ENCODE measurements at places on chromosomes 13 and 19.
A peak's percentile ranks its signal among the peaks of the same experiment; 100 is the strongest.

DNA sequence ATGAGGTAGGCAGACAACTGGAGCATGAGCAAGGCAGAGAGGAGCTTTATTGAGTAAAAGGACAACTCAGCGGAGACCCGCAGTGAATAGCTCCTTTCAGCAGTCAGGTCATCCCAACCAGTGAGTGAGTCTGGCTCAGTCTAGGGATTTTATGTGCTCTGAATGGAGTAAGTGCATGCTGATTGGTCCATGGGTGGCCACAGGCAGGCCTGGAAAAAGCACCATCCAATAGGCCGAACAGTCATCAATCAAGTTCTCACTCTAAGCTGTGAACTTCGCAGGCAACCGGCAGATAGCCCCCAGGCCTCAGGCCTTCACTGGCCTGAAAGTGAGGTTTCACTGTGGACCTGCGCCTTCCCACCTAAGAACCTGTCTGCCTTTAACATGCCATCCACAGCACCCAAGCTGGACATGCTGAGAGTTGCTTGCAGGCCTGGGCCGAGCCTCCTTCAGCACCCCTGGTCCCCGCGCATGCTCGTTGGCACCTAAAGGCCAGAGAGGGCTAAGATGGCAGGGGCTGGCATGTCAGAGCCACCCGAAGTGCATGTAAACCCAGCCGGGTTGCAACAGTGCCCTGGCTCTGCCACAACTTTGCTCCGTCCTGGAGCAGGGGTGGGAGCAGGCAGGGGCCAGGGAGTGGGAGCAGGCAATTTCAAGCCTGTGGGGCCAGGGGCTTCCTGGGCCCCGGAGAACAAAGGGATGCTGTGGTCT is 698.7 kb downstream of the SLITRK1 start:
- DNase-seq, result no peak

DNA sequence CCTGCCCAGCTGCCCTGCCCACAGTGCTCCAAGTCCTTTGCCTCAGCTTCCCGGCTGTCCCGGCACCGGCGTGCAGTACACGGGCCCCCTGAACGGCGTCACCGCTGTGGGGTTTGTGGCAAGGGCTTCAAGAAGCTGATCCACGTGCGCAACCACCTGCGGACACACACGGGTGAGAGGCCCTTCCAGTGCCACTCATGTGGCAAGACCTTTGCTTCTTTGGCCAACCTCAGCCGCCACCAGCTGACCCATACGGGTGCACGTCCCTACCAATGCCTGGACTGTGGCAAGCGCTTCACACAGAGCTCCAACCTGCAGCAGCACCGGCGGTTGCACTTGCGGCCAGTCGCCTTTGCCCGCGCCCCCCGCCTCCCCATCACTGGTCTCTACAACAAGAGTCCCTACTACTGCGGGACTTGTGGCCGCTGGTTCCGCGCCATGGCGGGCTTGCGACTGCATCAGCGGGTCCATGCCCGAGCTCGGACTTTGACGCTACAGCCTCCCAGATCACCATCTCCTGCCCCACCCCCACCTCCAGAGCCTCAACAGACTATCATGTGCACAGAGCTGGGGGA is 5.7 kb downstream of the ZNF526 start:
- no peak for DNase-seq

- DNase-seq, result no peak
Observed at GRCh38 chr13:112616586-112617362, 28.8 kb upstream of the TUBGCP3 start.

GRCh38 chr19:16222806-16223205 is 25.1 kb downstream of the AP1M1 start:
- DNase-seq, result no peak

- DNase-seq, result no peak
Observed at GRCh38 chr13:99045396-99045795, 67.5 kb upstream of the DOCK9 start.

GRCh38 chr19:7757358-7757757 is 5.7 kb upstream of the CLEC4M start:
- no peak for DNase-seq

DNA sequence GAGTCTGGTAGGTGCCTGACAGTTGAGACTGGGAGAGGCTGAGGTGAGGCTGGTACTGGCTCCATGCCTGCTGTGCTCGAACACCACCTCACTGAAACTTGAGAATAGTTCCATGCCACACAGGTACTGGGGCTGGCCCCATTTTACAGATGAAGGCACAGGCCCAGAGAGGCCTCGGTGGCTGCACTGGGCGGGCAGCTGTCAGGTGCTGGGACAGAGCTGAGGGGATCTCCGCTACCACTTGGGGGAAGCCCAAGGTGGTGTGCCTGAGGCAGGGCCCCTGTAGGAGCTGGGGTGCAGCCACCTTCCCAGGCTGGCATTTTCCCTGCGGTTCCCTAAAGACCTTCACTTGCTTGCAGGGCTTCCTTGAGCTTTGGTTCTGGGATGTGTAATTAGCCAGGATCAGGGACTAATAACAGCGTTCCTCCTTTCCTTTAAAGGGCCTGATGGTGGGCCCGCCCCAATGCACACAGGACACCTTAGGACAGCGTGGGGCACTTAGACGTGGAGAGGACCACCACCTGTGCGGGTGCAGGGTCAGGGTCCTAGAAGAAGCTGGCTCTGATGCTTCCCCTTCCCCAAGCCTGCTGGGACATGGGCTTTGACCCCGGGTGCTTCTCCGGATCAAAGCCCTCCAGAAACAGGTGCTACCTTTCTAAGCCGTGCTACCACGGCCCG is 23.6 kb downstream of the CAPN12 start:
- no peak for DNase-seq

DNA sequence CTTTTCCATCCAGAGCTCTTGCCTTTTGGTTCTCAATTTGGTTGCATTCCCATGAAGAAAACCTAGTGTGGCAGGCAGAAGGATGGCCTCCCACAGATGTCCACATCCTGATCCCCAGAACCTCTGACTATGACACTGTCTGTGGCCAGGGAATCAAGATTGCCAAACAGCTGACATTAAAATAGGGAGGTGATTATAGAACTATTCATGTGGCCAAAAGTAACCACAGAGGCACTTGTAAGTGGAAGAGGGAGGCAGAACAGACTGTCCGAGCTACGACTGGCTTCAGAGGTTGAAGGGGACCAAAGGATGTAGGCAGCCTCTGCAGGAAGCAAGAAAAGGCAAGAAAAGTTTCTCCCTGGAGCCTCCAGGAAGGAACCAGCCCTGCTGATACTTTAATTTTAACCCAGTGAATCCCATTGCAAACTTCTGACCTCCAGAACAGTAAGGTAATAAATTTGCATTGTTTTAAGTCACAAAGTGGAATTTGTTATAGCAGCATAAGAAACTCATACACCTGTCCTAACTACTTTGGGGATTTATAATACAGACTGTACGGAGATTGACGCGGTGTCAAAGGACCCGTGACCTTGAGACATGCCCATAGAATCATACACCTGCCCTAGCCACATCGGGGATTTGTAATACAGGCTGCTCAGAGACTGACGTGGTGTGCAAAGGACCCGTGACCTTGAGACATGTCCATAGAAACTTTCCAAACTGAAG is 106.5 kb downstream of the ATP11A start:
- no peak for DNase-seq

DNA sequence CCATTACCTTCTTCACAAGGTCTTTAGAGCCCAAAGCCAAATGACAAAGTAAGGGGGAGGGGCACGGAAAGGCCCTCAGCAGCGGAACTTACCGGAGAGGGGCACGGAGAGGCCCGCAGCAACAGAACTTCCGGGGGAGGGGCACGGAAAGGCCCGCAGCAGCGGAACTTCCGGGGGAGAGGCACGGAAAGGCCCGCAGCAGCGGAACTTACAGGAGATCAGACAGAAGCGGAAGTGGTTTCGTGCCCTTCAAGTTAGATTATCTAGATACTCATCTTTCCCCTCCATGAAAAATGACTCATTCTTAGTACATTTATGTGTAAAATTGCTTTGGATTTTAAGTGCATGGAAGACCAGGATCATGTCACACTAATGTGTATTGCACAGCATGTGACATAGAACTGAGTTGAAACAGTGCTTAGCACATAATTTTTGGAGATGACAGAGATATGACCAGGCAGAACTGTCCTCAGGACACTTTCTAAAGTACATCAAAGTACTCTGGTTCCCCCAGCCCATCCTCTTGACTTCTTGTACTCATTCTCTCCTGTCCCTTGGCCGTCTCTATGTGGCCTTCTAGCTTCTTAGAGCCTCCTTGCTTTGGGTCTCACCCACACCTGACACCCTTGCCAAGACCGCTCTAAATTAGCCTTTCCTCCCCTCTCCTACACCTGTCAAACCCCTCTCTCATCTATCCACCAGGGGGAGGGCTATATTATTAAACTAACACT is 25.7 kb upstream of the TPTE2 start:
- peak; percentile 37 for DNase-seq

- no peak for DNase-seq
Observed at GRCh38 chr19:23993440-23993839, 78.8 kb downstream of the ZNF726 start.

GRCh38 chr13:101341464-101341863 is 74.8 kb downstream of the NALCN start:
- no peak for DNase-seq

- no peak for DNase-seq
Observed at GRCh38 chr13:50671497-50671850, 172.0 kb downstream of the DLEU7 start.

- no peak for DNase-seq
Observed at GRCh38 chr19:12885749-12886650, 1.0 kb downstream of the KLF1 start.

- no peak for DNase-seq
Observed at GRCh38 chr19:7965259-7965841, 21.9 kb upstream of the TIMM44 start.

GRCh38 chr13:105936816-105937215 is 598.6 kb downstream of the EFNB2 start:
- no peak for DNase-seq
